ENCODE measurements at places on chromosomes 4 and X. TPM values are rescaled to one million over a fixed set of nuclear protein-coding genes. Genes with fewer than 3 reads are reported as not detected.

Gene LGI2
- not detected for total RNA-seq

Gene TRPC3
- total RNA-seq: not detected

Gene GPR173
- 1.3 TPM for total RNA-seq

Gene GPRIN3
- not detected for total RNA-seq

Gene ABCE1
- 140 TPM for total RNA-seq

DNA sequence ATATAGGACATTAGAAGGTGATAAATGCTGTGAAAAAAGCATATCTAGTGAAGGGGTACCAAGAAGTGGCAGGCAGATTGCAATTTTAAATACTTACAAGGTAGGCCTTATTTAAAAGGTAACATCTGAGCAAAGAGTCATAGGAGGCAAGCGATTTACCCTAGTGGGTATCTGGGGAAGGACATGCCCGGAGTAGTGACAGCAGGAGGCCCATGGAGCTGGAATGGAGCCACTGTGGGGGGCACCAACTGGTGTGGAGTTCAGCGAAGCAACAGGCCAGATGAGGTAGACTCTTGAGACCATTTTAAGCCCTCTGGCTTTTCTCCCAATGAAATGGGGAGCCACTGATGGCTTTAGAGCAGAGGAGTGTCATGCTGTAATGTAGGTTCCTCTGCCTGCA is 37.3 kb downstream of the SEC24D start:
- no peak overlapping the region for H3K4me3 ChIP-seq
- H3K27ac ChIP-seq: no peak overlapping the region

GRCh38 chr4:88341227-88342192 is 37.1 kb upstream of the HERC6 start:
- peaks cover 6% of the 10 kb centered on the region for H3K4me1 ChIP-seq
- no peaks in the 10 kb centered on the region for H3K36me3 ChIP-seq
- H3K4me3 ChIP-seq: no peak overlapping the region
- H3K27me3 ChIP-seq: no peaks in the 10 kb centered on the region

GRCh38 chr4:168743601-168744000 is 246.7 kb downstream of the PALLD start:
- H3K27me3 ChIP-seq: no peaks in the 10 kb centered on the region
- H3K36me3 ChIP-seq: no peaks in the 10 kb centered on the region
- no peak overlapping the region for H3K27ac ChIP-seq
- H3K4me1 ChIP-seq: no peaks in the 10 kb centered on the region
- no peak for DNase-seq

DNA sequence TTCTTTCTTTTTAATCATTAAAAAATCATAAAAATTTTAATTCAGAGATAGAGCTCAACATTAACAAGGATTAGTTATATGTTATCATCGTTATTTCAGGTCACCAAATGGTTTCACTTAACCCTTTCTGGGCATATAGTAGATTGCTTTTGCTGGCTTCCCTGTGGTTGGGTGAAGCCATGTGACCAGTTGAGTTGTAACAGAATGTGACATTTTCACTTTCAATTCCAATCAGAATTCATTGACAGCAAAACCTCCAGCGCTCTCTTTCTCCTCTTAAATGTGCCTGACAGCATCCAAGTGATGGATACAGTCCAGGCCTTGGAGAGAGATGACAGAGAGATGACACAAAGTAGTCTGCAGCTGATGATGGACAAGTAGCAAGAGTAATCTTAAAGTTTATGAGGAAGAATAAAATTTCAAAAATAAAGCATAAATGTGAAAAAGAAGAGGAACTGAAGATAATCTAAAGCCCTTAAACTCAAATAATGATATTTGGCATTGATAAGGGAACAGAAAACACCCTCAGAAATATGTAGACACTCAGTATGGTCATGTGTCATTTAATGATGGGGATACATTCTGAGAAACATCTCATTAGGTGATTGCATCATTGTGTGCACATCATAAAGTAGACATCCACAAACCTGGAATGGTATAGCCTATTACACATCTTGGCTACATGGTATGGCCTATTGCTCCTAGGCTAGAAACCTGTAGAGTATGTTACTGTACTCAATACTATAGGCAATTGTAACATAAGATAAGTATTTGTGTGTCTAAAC is 92.3 kb upstream of the QRFPR start:
- H3K4me3 ChIP-seq: no peak overlapping the region
- no peak overlapping the region for H3K27ac ChIP-seq
- H3K36me3 ChIP-seq: no peaks in the 10 kb centered on the region
- H3K4me1 ChIP-seq: no peaks in the 10 kb centered on the region

DNA sequence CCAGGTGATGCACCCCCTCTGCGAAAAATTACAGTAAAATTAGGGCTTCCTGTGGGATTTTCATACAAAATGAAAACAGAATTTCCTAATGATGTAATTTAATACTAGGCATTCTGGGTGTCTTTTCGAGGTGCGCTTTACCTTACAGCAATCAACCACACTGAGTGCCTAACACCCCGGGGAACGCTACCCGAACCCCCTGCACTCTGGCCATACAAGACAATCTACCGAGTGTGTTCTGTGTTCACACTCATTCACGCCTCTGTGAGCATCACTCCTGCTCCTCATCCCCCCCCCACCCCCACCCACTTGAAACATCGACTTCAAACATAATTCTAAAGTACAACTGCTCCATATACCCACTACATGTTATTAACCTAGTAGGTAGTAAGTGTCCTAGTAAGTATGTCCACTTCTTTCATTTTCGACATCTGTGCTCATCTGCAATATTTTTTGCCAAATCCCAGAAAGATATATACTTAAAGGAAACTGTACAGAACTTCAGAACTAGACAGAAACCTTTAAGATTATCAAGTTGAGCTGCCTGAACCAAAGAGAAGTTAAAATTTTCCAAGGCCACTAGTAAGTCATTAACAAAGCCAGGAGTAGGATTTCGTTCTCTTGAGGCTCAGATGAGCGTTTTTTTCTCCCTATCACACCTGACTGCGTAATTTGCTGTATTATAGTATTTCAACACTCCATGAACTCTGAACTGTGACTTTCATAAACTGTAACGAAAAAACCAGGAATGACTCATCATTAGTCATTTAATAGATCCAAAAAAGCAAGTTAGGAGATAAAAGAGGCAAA is 80.0 kb downstream of the FAT1 start:
- H3K27ac ChIP-seq: peak overlapping the region; percentile 50
- peak; percentile 83 for DNase-seq
- H3K4me1 ChIP-seq: peaks cover 27% of the 10 kb centered on the region
- no peaks in the 10 kb centered on the region for H3K27me3 ChIP-seq

DNA sequence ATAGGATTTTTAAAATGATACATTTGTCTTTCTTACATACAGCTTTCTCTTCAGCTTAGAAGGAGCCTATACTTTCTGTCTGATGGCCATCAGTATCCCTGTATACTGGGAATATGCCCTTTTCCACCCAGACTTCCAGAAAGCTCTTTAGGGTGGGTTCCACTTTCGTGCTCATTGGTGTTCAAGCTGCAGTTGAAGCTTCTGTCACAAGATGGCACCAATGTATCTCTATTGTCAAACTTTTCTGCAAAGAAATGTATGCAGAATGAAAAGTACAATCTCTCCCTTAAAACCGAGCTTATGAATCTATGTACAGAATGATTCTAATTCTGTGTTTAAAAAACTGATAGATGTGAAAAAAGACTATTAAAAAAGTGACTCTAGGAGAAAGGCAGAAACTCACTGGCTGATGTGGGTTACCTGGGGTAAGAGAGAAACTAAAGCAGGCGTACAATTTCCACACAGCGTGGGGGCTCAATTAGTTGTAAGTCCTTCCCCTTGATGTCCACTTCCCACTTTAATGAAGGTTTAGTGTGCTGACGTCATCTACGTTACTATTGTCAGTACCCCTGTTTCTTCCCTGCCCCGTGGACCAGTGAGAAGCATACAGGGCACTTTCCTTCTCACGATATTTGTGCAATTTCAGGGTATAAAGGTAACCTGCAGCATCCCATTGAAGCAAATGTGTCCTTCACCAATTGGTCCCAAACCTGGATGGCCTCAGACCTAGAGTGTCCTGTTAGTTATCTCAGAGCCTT is 57.3 kb upstream of the TCEAL2 start:
- peaks cover 37% of the 10 kb centered on the region for H3K27me3 ChIP-seq
- DNase-seq: peak; percentile 38
- no peak overlapping the region for H3K27ac ChIP-seq

DNA sequence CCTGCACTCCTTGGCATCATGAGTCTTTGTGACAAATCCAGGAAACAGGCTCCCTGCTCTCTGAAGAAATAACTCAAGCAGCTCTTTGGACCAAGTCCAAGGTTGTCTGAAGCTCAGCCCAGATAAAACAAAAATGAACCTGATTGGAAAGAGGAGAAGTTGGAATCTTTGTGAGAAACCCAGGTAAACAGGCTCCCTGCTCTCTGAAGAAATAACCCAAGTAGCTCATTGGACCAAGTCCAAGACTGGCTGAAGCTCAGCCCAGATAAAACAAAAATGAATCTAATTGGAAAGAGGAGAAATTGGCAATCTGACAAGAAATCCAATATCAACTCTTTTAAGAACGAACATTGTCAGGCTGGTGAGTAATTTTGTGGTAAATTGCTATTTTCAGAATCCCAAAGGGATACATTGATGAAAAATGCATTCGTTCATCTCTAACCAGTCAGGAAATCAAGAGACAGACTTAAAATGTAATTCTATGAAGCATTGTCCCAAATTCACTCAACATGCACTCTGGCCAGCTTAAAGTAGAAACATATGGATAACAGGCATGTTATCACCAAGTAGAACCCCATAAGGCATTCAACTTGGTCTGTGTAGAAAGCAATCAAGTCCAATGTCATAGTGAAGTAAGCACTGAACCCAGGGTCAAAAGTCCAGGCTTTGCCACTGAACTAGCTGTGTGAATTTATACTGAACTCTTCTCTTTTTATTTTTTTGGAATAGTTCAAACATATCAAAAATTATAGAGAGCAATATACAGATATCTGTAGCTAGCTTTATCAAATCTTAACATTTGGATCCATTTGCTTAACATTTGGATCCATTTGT is 16.8 kb upstream of the NFXL1 start:
- peaks cover 27% of the 10 kb centered on the region for H3K4me1 ChIP-seq
- H3K27ac ChIP-seq: no peak overlapping the region
- DNase-seq: peak; percentile 53
- H3K4me3 ChIP-seq: no peak overlapping the region
- no peaks in the 10 kb centered on the region for H3K27me3 ChIP-seq

GRCh38 chr4:171650543-171650942 is 162.7 kb upstream of the GALNTL6 start:
- peaks cover 75% of the 10 kb centered on the region for H3K27me3 ChIP-seq
- no peaks in the 10 kb centered on the region for H3K36me3 ChIP-seq
- H3K27ac ChIP-seq: no peak overlapping the region
- H3K4me3 ChIP-seq: no peak overlapping the region

DNA sequence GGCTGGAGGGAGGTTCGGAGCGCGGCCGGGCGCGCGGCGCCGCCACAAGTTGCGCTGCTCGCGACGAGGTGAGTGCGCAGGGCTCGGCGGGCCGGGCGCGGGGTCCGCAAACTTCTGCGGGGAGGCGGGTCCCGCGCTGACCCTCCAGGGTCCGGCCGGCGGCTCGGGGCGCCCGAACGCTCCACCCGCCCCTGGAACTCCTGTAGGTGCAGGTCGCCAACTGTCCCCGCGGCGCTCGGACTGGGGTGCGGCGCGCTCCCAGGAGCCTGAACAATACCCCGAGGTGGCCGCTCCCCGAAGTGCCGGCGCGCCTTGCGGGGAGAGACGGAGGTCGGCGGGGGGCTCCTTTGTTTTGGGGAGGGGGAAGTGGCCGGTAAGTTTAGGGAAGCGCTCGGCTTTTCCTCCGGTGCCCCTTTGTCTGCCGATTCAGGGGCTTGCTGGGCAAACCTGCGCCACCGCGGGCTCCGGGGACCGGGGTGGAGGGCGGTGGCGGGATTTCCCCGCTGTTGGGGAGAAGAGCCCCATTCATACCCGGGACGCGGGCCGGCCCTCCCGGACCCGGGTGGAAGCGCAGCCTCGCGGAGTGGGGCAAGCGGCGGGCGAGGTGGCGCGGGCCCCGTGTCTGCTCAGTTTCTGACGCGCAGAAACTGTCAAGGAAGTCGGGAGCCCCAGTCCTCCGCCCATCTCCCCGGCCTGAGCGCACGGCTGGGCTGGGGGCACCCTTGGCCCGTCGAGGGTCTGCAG is 694 bp downstream of the TBL1X start:
- no peak overlapping the region for H3K27ac ChIP-seq
- peaks cover 14% of the 10 kb centered on the region for H3K4me1 ChIP-seq
- no peaks in the 10 kb centered on the region for H3K27me3 ChIP-seq
- peaks cover 12% of the 10 kb centered on the region for H3K36me3 ChIP-seq
- no peak for DNase-seq
- H3K4me3 ChIP-seq: peak overlapping the region; percentile 52

DNA sequence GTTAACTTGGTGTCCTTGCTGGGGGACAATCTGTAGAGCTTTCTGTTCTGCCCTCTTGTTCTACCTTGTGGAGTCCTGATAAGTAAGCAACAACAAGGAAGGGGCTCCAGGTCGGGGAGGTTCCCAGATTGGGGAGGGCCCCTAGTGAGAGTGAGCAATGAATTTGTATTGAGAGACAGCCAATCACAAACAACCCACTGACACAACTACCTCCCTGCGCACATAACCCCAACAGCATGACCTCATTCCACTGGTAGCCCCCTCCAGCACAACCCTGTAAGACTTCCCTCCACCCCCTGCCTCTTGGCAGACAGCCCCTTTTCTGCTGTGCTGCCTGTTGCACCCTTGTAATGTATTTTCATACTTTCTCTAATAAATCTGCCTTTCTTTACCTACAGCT is 19.7 kb upstream of the PNPLA4 start:
- H3K4me3 ChIP-seq: no peak overlapping the region
- H3K36me3 ChIP-seq: peaks cover 6% of the 10 kb centered on the region
- H3K27me3 ChIP-seq: no peaks in the 10 kb centered on the region
- H3K27ac ChIP-seq: no peak overlapping the region

DNA sequence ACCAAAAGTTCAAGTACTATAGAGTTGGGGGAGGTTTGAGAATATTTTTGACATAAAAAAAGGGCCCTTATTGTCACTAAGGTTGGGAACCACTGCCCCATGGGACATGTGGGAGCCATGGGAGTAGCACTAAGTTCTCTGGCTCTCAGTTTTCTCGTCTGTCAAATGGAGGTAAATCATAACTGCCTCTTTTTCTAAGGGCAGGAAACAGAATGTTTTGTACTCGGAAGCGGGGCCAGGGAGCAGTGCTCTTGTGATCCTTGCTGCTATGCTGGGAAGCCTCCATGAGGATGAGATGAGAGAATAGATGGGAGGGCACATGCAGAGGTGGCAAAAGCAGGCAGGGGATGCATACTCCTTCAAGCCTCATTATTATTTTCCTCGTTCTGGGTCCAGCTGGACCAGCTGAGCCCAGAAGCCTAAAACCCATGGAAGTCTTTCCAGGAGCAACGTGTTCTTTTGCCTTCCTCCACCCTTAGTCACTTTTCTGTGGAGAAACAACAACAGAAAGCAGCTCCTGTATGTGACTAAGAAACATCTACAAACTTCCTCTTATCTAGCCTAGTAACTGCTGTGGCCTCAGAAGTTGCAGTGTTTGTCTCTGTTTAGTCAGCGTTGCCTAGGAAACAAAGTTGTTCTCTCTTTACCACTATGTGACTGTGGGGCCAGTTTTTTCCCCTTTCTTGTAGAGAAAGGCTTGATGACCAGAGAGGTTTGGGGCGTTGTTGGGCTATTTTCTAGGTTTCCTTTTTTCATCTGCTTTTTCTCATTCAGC is 64.8 kb downstream of the TSC22D3 start:
- peaks cover 14% of the 10 kb centered on the region for H3K4me1 ChIP-seq
- peak; percentile 86 for DNase-seq
- peaks cover 34% of the 10 kb centered on the region for H3K27me3 ChIP-seq
